Natural killer cell treated with Interleukin-12 subunit alpha and Interleukin-12 subunit beta and Interleukin-15 and Interleukin-18, amount 100 ng/mL, for 72 hours (primary cell): ENCODE measurements at places on chromosomes 3 and 15.

- peak; percentile 47 for DNase-seq
Observed at GRCh38 chr15:77032647-77033416, 37.9 kb downstream of the PSTPIP1 start.

DNA sequence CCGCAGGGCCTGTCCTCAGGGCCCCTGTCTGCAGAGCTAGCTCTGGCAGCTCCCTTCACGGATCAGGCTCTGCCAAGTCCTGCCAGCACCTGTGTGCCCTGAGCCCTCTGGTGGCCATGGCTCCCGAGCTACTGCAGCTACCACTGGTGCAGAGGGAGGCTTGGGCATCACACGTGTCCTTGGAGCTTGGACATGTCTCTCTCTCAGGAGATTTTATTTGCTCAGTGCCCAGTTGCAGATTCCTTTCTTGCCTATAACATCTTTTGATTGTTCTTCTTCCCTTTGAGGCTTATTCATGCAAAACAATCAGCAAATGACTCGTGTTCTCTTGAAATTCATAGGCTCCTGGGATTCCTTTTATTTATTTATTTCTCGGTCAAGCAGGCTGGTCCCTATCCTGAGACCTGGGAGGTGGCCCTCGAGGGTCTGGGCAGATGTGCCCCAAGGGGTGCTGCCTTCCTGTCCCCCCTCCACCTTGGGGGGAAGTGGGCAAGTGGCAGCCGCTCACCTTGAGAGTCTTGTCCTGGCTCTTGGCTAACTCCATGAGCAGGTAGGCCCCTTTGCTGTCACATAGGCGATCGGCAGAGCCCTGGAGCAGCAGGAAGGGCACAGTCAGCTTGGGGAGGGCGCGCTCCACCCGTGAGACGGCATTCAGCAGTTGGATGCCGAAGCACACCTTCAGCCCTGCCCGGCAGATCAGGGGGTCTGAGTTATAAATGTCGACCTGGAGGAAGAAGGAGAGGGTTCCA, 21.9 kb downstream of the ABTB1 start:
- no peak for DNase-seq

GRCh38 chr15:64045774-64046420, 388 bp downstream of the DAPK2 start:
- DNase-seq, result no peak

DNA sequence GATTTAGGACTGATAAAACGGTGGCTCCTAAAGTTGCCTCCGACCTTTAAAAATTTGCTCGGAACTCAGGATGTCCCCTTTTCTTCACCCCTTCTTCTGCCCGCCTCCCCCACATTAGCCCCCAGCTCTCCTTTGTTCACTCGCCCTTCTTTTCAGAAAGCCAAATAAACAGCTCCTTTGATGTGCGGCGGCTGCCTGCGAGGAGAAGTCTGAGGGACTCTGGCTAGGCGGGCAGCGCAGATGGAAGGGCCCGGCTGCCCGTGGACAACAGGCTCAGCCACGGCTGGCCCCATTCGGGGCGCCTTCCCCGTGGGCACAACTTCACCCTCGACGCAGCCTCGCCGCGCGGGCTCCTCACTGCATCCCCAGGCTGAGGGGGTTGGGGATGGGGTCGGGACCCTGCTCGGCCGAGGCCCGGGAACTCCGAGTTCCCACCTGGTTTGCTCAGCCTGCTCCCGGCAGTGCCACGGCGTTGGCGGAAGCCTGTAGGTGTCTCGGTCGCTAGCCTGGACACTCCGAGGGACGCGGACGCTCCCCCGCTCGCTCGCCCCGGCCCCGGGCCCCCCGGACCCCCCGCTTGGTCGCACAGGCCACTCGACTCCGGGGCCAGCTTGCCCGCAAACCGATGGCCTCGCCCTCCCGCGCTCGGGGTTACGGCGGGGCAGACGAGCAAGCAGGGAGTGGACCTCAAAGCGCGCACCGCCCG, 897 bp upstream of the TLE3 start:
- DNase-seq, result no peak

DNA sequence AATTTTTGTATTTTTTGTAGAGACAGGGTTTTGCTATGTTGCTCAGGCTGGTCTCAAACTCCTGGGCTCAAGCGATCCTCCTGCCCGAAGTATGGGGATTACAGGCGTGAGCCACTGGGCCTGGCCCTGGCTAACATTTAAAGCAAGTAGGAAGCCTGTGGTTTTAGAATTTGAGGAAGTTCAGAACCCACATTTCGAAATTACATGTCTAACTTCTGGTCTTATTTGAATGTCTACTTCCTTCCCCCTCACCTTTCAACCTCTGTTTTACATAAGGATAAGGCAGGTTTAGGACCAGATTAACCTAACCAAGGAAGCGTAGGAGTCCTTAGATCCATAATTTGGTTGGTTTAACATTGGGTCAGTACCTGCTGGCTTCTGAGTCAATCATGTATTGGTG, 120.5 kb upstream of the PROK2 start:
- DNase-seq, result no peak

- no peak for DNase-seq
Observed at GRCh38 chr3:195394024-195394423, 48.8 kb downstream of the ACAP2 start.

GRCh38 chr3:171018156-171018935, 8.2 kb downstream of the SLC2A2 start:
- no peak for DNase-seq

GRCh38 chr15:87609894-87610293, 646.6 kb downstream of the NTRK3 start:
- no peak for DNase-seq

GRCh38 chr3:28101705-28102104, 139.7 kb upstream of the CMC1 start:
- DNase-seq, result no peak

DNA sequence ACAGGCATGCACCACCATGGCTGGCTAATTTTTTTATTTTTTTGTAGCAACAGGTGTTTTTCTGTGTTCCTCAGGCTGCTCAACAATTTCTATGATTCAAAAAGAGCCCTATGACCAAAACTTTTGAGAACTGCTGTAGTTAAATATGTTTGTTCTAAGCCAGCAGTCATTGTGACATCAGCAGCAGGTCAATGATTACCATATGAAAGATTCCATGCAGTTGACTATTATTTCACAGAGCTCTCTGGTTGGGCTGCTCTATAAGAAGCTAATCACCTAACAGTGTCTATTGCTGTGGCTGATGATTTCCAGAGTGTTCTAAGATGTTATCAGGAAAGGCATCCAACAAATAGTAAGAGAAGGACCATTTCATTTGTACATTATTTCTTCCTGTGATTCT, at the start of gene CCDC54:
Gene CCDC54, plus strand, starts transcription at position 289 of the 400 bp plus-strand sequence. CDS start 149 bp downstream, outside the sequence.
- DNase-seq, result no peak
